ENCODE measurements at places on chromosomes 5 and 9.

DNA sequence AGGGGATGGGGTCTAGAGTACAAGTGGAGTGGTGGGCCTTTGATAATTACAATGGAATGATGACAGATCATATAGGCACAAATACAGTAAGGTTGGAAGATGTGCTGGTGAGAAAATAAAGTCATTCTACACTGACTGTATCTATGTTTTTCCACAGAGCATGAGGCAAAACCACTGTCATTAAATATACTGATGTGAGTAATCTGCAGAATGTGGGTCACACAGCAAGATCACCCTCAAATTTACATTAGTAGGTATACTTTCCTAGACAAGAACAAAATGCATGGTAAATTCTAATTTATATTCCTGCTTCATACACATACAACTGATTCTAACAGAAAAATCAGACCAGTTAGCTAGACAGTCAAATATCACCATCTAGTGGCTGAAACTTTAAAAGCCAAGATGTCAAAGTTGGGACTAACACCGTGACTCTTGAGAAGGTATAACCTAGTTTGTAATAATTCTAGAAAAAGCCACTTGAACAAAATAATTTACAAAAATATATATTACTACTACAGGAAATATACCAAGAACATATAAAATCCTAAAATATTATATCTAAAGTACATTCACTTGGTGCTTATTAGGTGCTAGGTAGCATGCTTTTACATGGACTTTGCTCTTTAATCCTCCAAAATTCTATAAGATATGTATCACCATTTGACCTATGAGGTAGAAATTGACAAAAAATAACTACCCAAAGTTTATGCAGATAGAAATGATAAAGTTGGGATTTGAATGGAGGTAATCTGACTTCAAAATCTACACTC is 19.5 kb downstream of the TTC33 start:
- DNase-seq: no peak

DNA sequence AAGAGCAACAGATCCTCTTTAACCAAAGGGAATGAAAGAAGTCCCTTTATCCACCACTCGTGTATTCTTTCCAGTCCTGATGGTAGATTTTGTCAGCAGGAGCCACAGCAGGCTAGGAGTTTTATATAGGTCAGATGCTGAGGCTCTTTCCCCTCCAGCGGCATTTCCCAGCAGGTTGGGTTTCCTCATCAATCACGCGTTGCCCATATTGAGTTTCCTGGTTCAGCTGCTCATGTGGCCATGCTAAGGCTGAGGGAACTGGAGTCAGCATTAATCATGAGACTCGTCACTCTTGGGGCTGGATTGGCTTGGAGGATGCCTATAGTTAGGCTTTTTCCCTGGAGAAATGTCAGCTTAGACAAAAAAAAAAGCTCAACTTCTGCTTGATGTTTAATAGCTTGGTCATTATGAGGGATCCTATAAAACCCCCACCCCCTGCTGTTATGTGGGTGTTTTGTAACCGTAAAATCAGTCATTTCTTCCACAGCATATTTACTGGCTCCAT is 193.4 kb upstream of the GAS1 start:
- no peak for DNase-seq

DNA sequence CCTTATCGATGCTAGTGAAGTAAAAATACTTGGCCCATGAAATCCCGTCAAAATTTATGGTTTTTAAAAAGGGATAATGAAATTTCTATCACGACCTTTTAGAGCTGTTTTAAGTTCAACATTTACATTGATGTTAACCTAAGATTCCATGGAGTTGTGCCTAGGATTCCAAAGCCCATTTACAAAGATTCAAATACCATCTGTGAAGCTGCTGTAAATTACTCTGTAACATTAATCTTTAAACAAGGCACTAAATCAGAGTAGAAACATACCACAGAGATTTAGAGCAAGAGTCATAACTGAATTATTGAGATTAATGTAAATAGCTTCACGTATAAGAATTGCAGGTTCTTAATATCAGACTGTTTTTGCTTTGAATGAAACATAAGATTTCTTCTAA is 17.7 kb downstream of the POU5F2 start:
- DNase-seq: no peak

- DNase-seq: no peak
These were observed 49.4 kb upstream of the NEURL1B start for GRCh38 chr5:172591636-172592035.

DNA sequence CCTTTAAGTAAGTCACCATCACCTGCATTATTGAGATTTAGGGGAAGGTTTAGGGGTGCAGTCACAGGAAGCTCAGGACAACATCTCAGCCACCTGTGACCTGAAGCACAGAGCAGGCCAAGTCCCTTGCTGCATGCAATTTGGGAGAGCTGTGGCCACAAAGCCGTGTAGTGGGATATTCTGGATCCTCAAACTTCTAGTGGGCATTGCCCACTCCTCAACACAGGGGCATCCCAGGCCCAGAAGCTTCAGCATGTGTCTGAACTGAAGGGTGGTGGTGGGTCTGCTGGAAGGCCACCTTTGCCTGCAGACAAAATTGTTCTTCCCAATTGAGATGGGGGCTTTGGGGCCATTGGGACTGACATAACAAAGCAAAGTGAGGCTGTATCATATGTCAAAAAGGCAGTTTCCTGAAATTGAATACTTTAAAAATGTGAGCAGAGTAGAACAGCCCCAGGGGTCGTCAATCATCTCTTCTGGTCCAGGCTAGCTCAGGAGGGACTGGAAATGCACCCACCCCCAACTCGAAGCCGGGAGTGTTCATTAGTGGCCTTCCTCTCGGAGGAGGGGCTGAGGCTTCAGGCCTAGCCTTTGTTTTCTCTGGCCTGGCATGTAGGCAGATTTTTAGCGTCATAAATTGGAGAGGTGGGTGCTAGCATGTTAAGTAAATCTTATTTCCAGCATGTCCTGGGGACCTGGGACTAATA is 2.8 kb upstream of the GADD45G start:
- DNase-seq: no peak

DNA sequence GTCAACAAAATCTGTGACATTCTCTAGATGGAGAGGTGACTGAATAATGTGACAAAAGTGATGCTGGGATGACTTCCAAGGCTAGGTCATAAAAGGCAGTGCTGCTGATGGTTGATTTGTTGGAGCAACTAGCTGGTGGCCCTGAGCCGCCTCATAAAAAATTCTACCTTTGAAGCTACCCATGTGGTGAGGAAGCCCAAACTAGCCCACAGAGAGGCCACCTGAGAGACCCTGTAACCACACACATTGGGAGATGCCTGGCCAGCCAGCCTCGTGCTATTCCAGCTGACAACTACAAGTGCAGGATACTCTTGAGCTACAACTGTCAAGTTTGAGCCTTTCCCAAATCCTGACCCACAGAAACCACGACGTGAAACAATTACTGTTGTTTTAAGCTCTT is 22.7 kb downstream of the CLTA start:
- no peak for DNase-seq

- no peak for DNase-seq
These were observed at the start of gene CDH6 for GRCh38 chr5:31193591-31194467. CDH6 (plus strand) TSS chr5:31193686; CDS start chr5:31267474, 73,788 bp downstream.

- DNase-seq: no peak
These were observed 34.8 kb downstream of the HTR4 start for GRCh38 chr5:148619484-148619883.

DNA sequence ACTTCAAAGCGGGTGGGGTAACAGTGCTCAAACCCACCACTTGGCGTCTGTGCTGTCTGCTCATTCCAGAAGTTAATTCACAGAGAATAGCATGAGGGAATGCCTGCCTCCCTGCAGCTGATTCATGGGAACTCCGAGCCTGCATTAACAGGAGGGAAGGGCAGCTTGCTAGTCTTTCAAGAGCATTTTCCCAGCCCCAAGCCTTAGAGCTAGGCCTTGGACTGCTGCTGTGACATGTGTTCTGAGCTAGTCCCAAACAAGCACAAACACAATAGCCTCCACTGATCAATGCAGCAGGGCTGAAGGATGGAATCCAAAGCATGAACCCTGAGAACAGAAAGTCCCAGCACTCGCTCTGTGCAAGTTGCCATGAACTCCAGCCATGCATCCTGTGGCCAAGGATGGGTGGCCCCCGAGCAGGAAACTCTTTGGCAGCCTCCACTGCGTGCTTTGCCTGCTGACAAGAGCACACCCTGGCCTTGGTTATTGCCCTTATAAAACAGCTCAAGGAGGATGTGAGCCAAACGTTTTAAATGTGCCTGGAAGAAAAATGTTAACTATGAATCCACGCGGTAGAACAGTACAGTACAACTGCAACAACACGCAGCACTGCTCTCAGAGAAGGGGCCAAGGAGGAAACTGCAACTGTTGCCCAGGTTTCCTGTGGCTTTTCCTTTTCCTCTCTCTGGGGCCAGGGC is 653.1 kb upstream of the KLF4 start:
- no peak for DNase-seq

DNA sequence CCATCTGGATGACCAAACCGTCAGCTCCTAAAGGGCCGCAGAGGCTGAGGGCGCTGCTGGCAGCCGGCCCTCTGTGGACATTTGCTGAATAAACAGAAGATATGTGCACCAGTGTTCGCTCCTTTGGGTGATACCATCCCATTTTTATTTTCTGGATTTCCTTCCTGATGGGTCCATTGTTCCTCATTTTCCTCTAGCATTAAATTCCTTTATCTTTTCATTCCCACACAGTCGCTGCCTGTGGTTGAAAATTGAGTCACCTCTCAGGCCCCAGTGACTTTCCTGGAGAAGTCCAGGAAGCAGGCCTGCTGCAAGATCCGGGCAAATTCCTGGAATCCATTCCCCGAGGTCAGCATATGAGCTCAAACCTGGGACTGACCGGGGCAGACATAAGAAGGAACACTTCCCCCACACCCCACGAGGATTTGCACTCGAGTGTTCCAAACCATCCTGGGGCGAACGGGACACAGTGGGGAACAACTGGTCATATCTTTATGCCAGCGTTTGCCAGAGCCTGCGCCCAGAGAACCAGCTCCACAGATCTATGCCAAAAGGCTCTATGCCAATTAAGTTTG is 86.7 kb upstream of the PCA3 start:
- DNase-seq: no peak

GRCh38 chr5:176904276-176904675 is 5.1 kb upstream of the HK3 start:
- DNase-seq: no peak

DNA sequence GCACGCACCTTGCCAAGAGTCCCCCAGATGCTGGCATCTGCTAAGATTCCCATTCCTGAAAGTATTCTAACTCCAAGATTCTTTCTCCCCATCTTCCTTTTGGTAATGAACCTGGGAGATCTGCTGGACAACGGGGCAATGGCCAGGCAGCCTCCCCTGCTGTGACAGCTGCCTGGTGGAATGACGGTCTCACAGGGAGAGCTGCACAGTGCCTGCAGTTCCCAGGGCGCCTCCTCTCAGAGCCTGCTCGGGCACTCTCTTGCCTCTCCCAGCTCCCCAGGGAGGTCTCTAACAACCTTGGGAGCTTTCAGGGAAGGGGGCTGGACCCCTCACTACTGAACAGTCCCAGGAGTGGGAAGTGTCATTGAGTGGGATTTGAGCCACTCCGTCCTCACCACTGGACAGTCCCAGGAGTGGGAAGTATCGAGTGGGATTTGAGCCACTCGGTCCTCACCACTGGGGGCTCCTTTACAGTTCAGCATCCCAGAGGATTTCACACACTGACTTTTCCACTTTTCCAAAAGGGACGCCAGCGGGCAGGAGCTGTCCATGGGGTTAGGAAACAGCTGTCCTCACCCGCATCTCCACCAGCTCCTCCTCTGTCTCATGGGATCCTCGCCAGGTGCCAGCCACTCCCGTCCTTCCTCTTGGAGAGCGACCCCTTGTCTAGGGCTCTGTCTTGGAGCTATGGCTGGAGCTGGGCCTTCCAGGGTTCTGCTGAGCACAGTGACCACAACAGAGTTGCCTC is 65.7 kb downstream of the ADAMTS2 start:
- no peak for DNase-seq

DNA sequence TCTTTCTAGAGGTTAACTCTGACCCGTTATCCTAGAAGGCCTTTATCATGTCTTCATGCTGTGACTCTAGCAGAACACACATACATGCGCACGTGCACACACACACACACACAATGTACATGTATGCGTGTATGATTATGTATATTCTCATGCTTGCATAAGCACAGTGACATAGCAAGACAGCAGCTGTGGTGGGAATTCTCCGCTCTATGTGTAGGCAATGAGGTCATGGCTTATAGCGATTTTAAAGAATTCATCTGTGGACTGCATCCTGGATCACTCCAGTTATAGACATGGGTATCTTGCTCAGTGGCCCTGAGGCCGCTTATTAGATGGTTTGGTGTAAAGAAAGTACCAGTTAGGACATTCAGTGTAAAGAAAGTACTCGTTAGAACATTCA is 106.2 kb downstream of the FBXL7 start:
- DNase-seq: no peak

DNA sequence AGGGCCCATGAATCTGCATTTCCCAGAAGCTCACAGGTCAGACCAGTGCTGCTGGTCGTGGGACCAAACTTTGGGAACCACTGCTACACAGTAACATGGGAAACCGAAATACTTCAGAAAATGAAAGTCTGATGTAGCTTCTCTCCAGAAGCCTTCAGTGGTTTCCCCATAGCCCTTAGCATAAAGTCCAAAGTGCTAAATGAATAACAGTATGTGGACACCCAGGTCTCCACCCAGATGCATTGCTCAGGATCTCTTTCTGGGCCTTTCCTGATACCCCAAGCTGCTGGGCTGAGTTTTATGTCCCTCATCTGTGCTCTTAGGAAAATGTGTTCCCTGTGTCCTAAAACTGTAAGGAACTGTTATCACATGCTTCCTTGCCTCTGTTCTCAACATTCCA is 100.4 kb downstream of the NFIB start:
- DNase-seq: no peak

GRCh38 chr5:136133922-136134379 is 1.3 kb downstream of the SMAD5 start:
- no peak for DNase-seq

DNA sequence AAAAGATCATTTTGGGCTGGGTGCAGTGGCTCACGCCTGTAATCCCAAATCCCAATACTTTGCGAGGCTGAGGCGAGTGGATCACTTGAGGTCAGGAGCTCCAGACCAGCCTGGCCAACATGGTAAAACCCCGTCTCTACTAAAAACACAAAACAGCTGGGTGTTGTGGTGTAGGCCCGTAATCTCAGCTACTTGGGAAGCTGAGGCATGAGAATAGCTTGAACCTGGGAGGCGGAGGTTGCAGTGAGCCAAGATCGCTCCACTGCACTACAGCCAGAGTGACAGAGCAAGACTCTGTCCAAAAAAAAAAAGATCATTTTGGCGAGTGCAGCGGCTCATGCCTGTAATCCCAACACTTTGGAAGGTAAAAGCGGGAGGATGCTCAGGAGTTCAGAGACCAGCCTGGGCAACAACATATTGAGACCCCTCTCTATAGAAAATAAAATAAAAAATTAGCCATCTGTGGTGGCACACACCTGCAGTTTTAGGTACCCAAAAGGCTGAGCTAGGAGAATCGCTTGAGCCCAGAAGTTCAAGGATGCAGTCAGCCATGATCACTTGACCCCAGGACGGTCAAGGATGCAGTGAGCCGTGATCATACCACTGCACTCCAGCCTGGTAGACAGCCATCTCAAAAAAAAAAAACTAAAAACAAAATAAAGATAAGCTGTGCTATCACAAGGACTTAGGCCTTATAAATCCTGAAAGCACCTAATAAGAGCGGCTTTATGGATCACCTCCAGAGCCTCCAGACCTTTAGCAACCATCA is 16.2 kb downstream of the PPP2CA start:
- DNase-seq: no peak

- DNase-seq: no peak
These were observed 264.8 kb downstream of the HSPA4 start for GRCh38 chr5:133316346-133317343.
